ENCODE measurements at places on chromosomes 2 and 18.

DNA sequence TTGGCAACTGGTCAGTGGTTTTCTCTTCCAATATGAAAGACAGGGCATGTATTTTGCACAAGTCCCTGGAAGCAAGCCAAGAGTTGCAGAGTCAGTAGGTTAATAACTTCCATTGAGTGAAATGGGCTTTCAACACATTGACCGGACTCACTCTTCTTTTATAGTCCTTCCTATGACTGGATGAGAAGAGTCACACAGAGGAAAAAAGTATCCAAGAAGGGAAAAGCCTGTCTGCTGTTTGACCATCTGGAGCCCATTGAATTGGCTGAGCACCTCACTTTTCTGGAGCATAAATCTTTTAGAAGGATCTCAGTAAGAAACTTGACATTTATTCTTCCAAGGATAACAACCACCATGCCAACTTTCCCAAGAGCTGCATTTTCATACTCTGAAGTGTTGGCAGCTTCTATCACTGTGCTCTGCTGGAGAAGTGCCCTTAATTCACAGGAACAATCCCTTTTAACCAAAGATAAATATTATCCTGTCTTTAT lies 45.4 kb downstream of the RASGRP3 start:
- DNase-seq = no peak

DNA sequence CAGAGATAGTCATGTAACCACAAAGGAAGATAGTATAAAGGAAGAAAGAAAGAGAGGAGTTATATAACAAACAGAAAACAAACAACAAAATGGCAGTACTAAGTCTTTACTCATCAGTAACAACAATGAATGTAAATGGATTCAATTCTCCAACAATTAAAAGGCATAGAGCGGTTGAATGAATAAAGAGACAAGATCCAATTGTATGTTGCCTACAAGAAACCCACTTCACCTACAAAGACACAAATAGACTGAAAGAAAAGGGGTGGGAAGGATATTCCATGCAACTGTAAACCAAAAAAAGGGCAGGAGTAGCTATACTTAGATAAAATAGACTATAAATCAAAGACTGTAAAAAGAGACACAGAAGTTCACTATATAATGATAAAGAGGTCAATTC lies 157.3 kb upstream of the CREB1 start:
- no peak for DNase-seq

DNA sequence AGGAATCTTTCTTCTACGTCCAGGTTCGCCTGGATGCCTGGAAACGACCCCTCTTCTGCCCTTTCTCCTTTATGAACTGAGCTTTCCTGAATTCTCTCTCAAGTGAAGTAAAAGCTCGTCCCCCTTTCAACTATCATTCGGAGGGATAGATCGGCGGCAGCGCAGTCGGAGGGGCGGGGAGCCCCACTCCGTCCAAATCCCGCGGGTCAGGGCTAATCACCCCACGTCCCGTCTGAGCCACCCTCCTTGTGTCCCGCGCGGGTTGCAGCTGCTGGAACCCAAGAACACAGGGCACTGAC lies 367 bp downstream of the FBXO48 start:
- DNase-seq = no peak

- DNase-seq = no peak
Observed at GRCh38 chr18:58882044-58882443, 17.4 kb downstream of the ZNF532 start.
